ENCODE measurements at places on chromosomes 1 and 21.

DNA sequence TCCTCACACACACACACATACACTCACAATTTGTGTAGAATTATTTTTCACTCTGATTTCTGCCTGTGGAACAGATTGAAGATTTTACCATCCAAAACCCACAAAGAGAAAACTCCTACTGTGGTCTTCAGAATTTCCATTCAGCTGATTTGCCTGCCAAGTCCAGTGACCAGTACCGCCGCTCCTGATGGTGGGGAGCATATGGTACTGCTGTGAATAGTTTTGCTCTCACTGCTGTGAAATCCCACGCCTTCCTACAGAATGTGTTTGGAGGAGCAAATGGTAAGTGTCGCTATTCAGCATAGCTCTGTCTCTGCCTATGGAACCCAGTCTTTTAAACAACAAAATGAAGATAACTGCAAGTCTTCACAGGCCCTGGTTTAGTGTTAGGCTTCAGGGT is 629.5 kb downstream of the LMO4 start:
- no peak for DNase-seq

DNA sequence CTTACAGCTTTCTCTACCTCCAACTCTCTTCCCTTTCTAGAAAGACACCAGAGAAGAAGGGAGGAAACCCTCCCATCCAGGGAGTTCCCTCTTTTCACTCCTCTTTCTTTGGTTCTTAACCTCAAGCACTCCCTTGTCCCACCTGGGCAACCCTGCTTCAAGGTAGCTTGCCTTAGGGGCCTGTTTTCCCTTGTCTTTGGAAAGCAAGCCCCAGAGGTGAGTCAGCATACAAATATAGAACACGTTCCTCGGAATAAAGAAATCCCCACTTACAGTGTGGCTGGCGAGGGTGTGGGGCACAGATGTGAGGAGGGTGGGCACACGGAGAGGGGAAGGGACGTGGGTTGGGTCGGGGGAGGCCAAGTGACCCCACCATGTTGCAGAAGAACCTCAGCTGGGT is 26.1 kb upstream of the KCNE2 start:
- no peak for DNase-seq

DNA sequence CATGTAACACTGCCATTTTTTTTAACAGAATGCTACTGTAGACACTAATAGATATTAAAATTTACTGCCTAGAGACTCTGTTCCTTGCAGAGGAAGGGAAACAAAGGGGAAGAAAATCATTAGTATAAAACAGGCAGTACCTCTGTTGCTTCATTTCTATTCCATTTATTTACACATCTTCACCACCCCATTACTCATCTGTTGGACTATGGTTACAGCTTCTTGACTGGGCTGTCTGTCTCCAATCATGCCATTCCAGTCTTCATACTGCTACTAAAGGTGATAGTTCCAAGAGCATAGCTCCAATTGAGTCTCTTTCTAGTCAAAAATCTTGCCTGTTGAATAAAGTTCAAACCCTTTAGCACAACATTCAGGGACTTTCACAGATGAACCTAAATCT is 22.2 kb upstream of the GPR25 start:
- DNase-seq = no peak

- DNase-seq = peak; percentile 56
Measured at GRCh38 chr1:26067432-26067911, at the start of gene TRIM63. Gene TRIM63, minus strand, starts transcription at chr1:26067630. Its CDS starts 136 bp downstream, at chr1:26067494.

DNA sequence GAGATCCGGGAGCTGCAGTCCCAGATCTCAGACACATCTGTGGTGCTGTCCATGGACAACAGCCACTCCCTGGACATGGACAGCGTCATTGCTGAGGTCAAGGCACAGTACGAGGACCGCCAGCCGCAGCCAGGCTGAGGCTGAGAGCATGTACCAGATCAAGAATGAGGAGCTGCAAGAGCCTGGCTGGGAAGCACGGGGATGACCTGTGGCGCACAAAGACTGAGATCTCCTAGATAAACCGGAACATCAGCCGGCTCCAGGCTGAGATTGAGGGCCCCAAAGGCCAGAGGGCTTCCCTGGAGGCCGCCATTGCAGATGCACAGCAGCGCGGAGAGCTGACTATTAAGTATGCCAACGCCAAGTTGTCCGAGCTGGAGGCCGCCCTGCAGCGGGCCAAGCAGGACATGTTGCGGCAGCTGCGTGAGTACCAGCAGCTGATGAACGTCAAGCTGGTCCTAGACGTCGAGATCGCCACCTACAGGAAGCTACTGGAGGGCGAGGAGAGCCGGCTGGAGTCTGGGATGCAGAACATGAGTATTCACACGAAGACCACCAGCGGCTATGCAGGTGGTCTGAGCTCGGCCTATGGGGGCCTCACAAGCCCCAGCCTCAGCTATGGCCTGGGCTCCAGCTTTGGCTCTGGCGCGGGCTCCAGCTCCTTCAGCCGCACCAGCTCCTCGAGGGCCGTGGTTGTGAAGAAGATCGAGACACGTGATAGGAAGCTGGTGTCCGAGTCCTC is 25.5 kb downstream of the ETV3L start:
- peak; percentile 89 for DNase-seq

DNA sequence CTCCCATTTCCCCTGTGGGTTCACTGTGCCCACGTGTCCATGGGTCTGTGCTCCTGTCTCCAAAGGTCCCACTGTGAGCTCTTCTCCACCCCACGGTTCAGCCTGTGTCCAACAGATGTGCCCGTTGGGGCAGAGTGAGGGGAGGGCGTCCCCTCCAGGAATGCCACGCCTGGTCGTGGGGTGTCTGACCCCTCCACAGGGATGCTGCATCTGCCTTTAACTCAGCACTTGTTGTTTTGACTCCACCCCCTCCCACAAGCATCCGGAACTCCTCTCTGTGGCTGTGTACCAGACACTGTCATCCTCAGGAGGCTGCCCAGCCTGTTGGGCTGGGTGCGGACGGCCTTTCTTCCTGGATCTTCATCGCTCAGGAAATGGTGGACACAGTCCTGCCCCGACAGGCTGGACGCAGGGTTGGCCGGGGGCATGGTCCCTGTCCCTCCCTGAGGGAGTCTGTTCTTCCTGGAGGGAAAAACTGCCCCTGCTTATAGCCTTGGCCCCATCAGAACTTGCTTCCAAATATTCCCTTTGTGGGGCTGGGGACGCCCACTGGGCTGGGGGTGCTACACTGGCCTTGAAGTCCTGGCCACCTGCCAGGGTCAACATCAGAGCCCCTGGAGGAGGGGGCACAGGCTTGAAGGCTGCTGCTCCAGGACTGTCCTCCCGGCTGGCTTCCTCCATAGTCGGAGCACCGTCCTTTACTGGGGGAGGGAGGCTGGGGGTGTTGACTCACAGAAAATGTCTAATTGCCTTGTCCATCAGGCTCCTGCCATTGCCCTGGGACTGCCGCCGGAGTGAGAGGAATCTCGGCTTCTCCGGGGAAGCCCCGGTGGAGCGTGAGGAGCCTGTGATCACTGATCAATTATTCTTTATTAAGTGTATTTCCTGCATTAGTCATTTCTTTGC is 182.0 kb upstream of the C1orf174 start:
- no peak for DNase-seq

GRCh38 chr1:87203904-87204303 is 124.8 kb upstream of the LMO4 start:
- no peak for DNase-seq

- peak; percentile 62 for DNase-seq
Measured at GRCh38 chr1:94258873-94259331, 21.5 kb upstream of the ARHGAP29 start.

DNA sequence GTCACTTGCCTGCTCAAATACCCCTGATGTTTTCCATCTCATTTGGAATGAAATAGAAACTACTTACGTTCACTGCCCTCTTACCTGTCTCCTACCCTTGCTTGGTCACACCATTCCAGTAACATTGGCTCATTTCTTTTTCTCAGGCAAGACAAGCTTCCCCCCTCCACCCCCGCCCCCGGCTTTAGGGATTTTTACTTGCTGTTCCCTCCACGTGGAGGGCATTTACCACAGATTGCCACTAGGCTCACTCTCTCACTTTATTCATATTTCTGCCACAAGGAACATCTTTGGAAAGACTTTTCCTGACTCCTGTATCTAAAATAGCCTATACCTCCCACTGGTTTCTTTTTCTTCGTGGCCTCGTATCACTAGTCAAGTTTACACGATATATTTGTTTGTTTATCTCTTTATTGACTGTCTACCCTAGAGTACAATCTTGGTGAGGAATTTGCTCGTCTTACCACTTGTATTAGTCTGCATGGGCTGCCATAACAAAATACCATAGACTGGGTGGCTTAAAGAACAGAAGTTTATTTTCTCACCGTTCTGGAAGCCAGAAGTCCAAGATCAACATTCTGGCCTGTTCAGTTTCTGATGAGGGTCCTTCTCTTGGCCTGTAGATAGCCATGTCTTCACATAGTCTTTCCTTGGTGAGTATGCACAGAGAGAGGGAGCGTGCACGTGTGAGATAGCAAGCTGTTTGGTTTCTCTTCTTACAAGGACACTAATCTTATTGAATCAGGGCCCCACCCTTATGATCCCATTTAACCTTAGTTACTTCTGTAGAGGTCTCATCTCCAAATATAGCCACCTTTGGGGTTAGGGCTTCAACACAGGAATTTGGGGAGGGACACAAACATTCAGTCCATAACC is 126.2 kb downstream of the NRDC start:
- no peak for DNase-seq

DNA sequence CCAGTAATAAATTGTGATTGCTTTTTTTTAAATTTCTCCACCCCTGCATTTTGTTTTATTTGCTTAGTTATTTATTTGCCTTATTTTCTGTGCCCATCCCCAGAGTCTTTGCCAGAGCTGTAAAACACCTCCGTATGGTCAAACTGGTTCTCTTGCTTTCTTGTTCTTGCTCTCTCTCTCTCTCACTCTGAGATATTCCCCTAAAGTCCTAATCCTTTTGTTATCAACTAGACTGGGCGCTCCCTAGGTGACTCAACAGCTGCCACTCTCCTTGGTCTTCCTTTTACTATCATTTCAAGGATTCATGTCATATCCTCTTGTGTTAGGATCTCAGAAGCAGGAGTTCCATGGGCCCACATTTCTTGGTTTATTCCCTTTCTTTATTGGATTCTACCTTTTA is 160.0 kb downstream of the PRDM2 start:
- no peak for DNase-seq

DNA sequence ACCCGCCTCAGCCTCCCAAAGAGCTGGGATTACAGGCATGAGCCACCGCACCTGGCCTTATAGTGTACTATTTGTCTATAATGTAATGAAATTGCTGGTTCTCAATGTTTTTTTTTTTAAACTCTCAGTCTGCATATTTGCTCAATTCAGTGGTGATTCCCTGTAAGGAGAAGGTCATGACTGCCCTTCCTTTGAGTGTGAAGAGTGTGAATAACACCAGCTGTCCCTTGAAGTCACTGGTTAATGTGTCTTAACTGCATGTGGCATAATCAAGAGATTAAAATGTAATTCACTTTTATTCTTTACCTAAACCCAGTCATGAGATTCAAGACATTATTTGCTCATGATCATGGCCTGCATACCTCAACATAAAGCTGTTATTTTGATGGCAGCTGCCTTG is 30.5 kb downstream of the MTF2 start:
- no peak for DNase-seq

DNA sequence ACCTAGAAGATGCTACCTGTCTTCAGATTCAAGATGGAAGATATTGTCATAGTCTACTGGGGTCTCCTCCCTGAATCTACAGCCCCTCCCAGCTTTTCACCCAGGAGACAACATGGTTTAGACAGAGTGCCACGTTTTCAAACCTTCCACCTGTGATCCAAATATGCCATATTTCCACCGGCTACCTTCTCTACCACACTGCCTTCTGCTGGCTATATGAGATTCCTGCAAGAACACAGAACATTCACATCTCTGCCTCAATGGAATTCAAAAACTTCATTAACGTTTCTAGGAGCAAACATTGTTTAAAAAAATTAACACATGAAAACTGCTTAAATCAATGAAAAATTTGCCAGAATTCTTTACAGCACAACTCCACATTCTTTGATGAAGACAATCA is 12.9 kb upstream of the LELP1 start:
- no peak for DNase-seq

GRCh38 chr1:156571919-156572662 is at the start of gene IQGAP3:
Gene IQGAP3, minus strand, starts transcription at chr1:156572565. Its CDS starts 36 bp downstream, at chr1:156572529.
- DNase-seq = peak; percentile 88

- DNase-seq = peak; percentile 98
Measured at GRCh38 chr1:20661207-20662109, at the start of gene DDOST. Gene DDOST, minus strand, starts transcription at chr1:20661369. Its CDS starts 19 bp downstream, at chr1:20661350.

DNA sequence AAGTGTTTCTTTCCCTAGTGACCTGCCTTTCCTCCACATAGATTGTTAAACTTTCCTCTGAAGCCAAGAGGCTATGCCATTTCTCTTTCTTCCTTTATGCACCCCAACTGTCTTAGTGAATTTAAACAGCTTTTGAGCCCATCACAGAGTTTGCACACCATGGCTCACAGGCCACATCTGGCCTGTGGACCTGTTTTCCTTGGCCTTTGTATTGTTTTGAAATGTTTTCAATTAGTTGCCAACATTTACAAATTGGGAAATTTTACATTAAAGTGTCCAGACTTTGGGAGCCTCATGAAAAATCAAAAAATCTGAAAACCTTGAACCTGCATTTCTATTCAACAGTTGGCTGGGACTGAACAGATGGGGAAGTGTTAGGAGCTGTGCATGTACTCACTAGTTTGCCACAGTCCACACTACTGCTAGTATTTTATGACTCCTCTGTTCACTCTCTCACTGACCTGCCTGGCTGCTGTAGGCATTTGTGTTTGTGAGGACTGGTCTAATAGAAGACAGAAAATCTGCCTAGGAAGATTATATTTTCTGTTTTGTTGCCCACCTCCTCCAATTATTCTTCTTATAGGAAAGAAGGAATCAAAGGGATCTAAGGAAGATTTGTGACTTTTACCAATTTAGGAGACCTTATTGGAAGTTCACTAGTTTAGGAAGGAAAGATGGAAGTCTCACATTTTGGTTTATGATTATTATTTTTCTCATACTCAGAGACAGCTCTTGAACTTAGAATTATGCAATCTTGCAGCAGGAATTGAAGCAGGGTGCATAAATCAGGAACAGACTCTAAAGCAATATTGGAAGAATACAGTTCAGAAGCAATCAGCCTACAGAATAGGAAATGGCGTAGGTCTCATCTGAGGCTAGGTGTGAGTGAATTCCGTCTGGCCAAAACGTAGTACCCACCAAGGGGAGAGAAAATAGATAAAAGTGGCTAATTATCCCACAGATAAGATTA is 134.7 kb downstream of the HLX start:
- no peak for DNase-seq

- DNase-seq = no peak
Measured at GRCh38 chr1:170881268-170882265, 53.8 kb upstream of the MROH9 start.

GRCh38 chr1:232877365-232878028 is 72.3 kb downstream of the MAP10 start:
- DNase-seq = no peak

GRCh38 chr1:47023268-47024140 is at the start of gene CYP4X1:
Gene CYP4X1, plus strand, starts transcription at chr1:47023669. Its CDS starts 149 bp downstream, at chr1:47023818.
- DNase-seq = peak; percentile 61

Measured in right cardiac atrium (tissue), 5 donors.